ENCODE measurements at places on chromosomes 13 and 19.

GRCh38 chr19:35130761-35131720 lies 3.8 kb downstream of the LGI4 start:
- DNase-seq: no peak

DNA sequence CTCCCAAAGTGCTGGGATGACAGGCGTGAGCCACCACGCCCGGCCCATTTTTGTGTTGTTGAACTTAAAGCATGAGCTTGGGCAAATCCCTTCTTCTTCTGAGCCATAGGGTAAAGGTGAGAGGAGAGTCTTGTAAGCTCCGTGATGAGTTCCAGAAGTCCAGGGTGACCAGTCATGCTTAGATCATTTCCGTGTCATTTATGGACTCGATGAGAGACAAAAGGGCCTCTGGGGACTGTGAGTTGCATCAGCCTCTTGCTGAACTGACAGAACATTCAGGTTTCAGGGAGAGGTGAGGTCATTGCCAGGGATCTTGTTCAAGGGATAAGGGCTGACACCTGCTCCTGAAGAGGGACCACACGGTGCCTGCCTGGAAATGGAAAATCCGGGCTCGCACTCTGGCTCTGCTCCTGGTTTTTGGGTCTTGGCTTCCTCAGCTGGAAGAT lies 53.6 kb downstream of the GADD45B start:
- DNase-seq: peak; percentile 88

GRCh38 chr19:1154731-1155351 lies 19.2 kb downstream of the SBNO2 start:
- DNase-seq: peak; percentile 92

DNA sequence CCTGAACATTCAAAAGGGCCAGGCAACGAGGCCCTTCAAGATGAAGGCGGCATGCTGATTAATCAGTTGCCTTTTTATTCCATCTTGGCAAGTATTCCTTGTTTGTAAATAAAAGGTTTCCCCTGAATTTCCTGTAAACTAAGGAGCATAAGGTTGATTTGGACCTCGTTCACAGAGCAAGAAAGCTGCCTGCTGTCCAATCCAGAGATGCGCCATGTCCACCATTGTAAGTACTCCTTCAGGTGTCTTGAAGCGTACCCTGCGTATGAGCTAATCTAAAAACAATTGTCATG lies 884.7 kb downstream of the PCDH9 start:
- no peak for DNase-seq

GRCh38 chr13:71867131-71867814 lies at the start of gene DACH1:
Gene DACH1 (minus strand): TSS chr13:71867204.
- DNase-seq: peak; percentile 8

DNA sequence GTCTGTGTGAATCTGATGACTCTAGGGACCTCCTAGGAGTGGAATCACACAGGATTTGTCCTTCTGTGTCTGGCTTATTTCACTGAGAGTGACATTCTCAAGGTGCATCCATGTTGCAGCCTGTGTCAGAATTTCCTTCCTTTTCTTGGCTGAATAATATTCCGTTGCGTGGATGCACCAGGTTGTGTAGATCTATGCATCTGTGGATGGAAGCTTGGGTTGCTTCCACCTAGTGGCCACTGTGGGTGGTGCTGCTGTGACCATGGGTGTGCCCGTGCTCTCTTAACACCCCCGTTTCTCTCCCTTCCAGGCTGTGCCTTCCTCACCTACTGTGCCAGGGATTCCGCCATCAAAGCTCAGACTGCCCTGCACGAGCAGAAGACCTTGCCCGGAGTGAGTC lies 26.2 kb downstream of the CELF5 start:
- DNase-seq: peak; percentile 15

GRCh38 chr13:99153219-99153618 lies 47.4 kb upstream of the UBAC2 start:
- DNase-seq: peak; percentile 73

- DNase-seq: no peak
These were observed 8.9 kb downstream of the PINLYP start for GRCh38 chr19:43584484-43584883.

DNA sequence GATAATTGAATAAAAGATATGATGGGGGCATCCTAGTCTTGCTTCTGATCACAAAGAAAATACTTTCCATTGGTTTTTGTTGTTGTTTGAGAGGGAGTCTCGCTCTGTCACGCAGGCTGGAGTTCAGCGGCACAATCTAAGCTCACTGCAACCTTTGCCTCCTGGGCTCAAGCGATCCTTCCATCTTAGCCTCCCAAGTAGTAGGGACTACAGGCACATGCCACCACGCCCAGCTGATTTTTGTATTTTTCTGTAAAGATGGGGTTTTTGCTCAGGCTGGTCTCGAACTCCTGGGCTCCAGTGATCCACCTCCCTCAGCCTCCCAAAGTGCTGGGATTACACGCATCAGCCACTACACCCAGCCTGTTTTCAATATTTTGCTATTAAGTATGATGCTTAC lies 17.1 kb upstream of the PSMC4 start:
- DNase-seq: no peak

- DNase-seq: peak; percentile 40
These were observed 168.4 kb downstream of the PCDH9 start for GRCh38 chr13:67061750-67062149.

DNA sequence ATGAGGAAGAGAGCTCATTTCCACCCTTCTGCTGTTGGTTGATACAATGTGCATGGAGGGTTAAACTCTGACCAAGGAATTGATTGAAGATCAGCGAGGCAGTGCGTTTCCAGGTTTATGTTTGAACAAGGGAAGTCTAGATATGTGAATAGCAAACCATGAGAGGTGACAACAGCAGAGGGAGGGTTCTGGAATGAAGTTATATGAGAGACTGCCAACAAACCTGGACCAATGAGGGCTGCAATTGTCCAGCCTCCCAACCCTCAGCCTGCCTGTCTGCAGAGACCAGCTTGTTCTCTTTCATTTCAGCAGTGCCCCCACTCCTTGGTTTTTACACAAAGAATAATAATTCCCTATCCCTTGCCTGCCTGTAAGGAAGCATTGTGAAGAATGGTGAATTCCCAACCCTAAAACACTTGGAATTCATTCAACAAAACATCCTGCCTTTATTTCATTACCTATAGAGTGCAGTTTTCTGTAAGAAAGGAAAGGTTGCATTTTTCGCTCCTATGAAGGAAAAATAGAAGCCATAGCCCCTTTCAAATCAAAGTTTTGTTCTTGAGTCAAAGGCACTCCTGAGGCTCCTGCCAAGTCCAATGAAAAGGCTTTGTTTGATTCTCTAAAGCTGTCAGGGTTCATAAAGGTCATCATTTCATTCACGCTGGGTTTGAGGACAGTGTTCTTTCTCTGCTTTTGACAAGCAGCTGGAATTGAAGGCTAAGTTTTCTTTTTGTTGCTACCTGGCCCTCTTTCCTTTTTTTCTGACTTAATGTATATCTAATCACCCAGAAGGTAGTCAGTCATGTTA lies 53.6 kb upstream of the ABCC4 start:
- no peak for DNase-seq

DNA sequence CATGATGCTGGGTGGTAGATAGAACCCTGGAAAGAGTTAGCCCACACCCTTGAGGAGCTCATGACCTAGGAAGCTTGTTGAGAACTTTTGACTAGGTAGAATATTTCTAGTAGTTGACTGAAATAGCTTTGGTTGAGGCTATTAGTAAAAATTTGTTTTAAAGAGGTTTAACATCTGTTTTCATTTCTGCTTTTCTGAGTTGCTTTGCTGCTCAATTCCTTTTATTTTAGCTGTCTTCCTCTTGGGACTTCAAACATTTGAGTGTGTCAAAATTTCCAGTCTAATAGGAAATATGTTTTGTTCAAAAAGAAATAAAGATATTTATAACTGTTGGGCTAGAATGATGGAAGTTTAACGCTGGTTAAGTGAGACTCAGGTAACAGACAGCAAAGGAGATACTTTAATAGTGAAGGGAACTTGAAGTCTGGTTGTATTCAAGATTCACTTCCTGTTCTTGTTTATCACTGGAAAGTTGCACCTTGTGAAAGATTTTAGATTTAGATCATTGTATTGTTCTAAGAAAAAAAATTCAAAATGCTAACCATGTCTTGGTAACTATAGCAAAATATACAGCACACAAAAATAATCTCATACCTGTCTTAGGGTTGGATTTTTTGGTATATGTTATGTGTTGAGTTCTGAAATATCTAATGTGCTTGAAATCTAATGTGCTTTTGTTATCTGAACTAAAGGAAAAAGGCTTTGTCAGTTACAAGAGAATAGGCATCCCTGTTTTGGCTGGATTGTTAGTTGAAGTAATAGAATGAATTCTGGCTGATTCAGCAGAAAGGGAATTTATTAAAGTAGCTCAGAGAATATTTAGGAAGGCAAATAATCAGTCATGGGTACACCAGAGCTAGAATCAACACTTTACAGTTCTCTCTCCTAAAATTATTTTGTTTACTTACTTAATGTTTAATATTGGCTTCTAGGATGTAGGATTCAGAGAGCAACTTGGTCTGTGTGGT lies 24.4 kb upstream of the GPR18 start:
- DNase-seq: no peak

- DNase-seq: no peak
These were observed 13.5 kb downstream of the PPP1R13L start for GRCh38 chr19:45391346-45391745.

GRCh38 chr19:19209372-19209771 lies 2.4 kb upstream of the NCAN start:
- DNase-seq: no peak

DNA sequence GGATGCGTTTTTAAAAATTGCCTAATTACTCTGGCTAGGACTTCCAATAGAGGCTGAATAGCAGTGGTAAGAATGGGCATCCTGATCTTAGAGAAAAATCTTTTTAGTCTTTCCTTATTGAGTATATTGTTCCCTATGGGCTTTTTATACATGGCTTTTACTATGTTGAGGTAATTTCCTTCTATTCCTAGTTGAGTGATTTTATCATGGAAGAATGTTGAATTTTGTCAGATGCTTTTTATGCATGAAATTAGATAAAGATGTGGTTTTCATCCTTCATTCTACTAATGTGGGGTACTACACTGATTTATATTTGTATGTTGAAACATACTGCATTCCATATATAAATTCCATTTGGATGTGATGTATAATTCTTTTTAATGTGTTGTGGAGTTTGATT lies 2673.8 kb downstream of the PCDH9 start:
- peak; percentile 21 for DNase-seq
